ENCODE measurements at places on chromosomes 5 and 9.

DNA sequence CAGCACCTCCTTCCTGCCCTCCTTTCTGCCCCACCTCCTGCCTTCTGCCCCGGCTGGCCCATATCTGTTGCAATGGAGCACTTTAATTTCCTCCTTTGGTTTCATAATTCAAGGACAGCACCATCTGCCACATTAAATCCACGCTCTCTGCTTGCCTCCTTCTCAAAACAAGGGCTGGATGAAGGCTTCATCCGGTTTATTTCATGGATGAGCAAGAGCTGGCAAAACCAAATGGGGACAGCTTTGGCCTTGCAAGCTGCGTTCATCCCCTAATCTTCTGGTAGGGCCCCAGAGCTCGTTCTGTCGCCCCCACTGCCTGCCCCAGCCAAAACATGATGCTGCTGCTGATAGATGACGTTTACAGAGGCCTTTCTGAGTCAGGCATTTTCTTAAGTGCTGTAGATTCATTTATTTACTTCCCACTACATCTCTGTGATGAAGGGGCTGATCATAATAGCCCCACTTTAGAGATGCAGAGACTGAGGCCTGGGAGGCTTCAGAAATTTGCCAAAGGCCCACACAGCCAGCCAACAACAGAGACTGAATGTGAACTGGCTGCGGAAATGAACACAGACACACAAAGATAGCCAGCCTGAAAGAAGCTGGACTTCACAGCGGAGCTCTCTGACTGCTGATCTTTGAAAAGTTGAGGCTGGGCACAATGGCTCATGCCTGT, 115.6 kb upstream of the CPEB4 start:
- DNase-seq = no peak

DNA sequence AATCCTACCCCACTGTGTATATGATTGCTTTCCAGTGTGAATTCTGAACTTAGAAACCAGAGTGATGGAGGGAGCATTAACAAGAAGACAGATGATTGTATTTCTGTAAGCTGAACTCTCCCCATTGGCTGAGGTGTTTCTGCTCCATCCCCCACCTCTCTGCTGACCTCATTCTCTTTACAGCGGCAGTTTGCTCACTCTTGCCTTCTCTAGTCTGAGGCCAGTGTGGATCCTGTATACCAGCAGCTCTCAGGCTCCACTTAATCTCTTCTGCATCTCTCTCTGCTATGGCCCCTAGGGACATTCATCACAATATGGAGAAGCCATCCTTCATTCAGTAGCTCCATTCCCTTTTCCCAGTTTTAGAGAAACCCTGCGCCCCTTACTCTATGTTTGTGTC, 358.8 kb downstream of the MAN2A1 start:
- no peak for DNase-seq

DNA sequence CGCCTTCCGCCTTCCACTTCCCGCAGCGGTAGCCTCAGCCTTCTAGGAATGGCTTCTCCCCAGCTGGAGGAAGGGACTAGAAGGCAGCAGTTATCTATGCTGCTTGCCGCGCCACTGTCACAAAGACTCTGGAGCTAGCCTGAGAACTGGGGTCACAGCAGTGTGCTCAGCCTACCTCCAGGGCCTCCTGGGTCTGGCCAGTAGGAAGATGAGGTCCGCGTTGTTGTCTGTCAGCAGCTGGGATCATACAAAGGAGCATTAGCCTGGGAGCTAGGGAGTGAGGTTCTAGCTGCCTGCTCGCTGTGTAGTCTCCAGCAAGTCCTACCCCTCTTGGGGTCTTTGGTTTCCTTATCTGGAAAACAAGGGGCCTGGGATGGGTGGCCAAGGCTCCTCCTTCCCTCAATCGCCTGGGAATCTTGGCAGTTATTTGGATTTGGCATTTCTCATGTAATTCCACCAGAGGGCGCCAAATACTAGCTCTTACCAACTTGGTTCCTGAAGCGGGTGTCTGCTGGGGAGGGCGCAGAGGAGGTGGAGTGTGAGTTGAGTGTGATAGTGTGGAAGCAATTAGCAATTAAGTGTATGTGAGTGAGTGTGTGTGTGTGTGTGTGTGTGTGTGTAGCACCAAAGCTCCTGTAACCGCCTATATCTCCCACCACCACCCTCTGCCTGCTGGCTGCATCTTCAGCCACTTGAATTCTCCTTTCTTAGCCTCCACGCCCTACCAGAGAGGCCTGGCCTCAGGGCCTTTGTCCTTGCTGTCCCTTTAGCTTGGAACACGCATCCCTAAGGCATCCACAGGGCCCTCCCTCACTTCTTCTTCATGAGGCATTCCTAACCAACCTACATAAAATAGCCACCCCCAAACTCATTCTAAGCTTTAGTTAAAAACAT, 97.1 kb downstream of the ENTREP1 start:
- peak; percentile 60 for DNase-seq

GRCh38 chr5:180296771-180297170, 4.9 kb upstream of the MAPK9 start:
- peak; percentile 17 for DNase-seq

GRCh38 chr5:158559643-158560042, 540.1 kb downstream of the EBF1 start:
- DNase-seq = no peak

DNA sequence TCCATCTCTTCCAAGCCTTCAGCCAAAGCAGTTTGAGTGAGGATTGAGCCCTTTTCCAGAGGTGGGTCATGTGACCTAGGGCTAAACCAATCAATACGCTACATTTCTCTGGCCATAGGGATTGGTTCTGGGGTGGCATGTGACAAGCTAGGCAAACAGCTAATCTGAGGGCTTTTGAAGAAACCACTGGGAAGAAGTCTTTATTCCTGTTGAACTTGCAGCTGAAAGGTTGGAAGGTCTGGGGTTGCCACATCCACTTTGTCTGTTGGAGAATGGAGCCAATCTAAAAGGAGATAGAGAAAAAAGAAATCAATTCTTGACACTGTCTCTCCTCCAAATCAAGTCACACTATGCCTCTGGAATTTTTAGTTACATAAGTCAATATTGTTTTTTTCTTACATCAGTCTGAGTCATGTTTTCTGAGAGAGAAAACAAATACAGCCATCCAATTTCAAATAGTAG, 637.8 kb upstream of the WWC1 start:
- no peak for DNase-seq

DNA sequence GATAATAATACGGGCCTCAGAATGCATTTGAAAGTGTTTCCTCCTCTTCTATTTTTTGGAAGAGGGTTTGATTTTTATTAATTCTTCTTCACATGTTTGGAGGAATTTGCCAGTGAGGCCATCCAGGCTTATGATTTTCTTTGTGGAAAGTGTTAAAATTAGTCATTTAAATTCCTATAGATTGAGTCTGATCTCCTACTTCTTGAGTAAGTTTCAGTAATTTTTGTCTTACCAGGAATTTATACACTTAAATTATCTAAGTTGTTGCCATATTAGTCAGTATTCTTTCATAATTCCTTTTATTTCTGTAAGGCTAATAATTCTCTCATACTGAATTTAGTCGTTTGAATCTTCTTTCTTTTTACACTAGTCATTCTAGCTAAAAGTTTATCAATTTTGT, 25.2 kb upstream of the HAPLN1 start:
- DNase-seq = no peak

- no peak for DNase-seq
Observed at GRCh38 chr9:35727676-35728040, 4.3 kb downstream of the TLN1 start.

GRCh38 chr5:151208481-151208914, 15.4 kb downstream of the CCDC69 start:
- DNase-seq = no peak

DNA sequence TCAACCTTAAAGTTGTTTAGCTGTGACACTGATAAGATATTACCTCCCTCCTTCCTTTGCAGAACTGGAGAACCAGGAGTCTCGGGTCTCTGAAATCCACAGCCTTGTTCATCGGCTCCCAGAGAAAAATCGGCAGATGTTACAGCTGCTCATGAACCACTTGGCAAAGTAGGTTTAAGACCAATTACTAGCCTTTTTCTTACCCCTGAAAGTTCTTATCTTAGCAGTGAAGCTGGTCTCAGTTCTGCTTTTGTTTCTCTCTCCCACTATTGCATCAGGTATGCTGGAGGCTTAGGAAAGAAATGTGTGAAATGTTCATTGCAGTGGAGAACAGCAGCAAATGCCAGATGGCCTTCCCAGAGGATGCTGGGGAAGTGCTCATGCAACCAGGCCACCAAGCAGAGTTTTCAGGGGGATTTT, 287.4 kb downstream of the ARHGAP26 start:
- DNase-seq = no peak

GRCh38 chr9:2524601-2525000, 97.0 kb upstream of the VLDLR start:
- no peak for DNase-seq

- no peak for DNase-seq
Observed at GRCh38 chr9:22693156-22693555, 246.5 kb downstream of the DMRTA1 start.

GRCh38 chr5:93892481-93892880, 151.1 kb upstream of the POU5F2 start:
- DNase-seq = no peak

- DNase-seq = peak; percentile 58
Observed at GRCh38 chr5:111278858-111279504, 54.8 kb downstream of the CAMK4 start.

GRCh38 chr5:146917931-146918330, 39.4 kb upstream of the PPP2R2B start:
- no peak for DNase-seq

- no peak for DNase-seq
Observed at GRCh38 chr9:105053209-105053652, 125.3 kb upstream of the ABCA1 start.

GRCh38 chr5:58680503-58680902, 97.6 kb downstream of the RAB3C start:
- DNase-seq = no peak

GRCh38 chr5:35146406-35146805, 83.9 kb downstream of the PRLR start:
- no peak for DNase-seq

DNA sequence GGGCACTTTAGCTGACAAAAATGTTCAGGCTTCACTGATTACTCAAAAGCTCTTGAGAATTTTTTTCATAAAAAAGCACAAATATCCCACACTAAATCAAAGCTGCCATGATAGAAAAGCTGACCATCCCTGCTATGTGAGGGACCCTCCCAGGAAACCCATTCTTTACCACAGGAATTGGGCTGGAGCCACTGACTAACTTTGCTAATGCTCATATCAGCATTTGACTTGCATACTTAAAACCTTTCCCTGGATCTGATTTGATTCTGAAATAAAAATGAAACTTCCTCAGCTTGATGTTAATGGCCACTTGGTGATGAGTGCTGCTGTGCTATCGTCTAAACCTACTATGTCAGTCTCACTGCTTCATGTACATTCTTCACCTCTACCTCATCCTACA, 243.6 kb downstream of the PRELID2 start:
- no peak for DNase-seq

DNA sequence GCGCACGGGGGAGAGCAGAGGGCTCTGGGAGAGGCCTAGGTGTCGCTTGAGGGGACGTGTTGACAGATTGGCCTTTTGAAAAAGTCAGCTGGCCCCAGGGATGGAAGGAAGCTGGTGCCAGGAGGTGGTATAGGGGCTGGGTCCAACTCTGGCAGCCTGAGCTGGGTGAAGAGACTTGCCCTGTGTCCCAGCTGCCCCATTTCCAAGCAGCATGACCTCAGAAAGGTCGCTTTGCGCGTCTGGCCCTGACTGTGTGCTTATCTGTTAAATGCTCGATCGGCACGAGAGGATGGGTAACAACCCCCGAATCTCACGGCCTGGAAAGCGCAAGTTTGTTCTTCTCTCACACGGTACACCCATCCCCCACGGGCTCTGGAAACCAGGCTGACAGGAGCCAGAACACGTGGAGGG, 31.2 kb upstream of the LAMC3 start:
- no peak for DNase-seq

DNA sequence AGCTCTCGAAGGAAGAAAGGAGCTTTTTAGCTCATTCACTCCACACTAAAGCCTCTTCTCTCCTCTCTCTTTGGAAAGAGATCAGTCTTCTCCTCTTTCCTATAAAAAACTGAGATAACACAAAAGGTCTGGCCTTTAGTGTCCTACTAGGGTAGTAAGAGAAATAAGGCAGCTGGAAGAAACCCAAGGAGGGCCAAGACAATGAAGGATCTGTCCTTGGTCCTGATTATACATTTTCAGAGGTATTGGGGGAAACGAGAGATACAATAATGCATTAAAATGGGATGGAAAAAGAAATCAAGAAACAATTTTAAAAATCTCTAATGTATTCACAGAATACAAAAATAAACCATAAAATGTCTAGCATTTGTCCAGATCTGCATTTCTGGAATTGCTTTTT, 184.0 kb downstream of the SLF1 start:
- DNase-seq = peak; percentile 34

GRCh38 chr5:17907094-17907493, 272.8 kb downstream of the TAF11L14 start:
- no peak for DNase-seq

GRCh38 chr9:105414947-105415661, 32.7 kb upstream of the FSD1L start:
- peak; percentile 41 for DNase-seq

GRCh38 chr5:170070556-170071412, 34.9 kb upstream of the FOXI1 start:
- DNase-seq = peak; percentile 12

GRCh38 chr5:108345541-108346171, 36.2 kb downstream of the FBXL17 start:
- DNase-seq = peak; percentile 77

DNA sequence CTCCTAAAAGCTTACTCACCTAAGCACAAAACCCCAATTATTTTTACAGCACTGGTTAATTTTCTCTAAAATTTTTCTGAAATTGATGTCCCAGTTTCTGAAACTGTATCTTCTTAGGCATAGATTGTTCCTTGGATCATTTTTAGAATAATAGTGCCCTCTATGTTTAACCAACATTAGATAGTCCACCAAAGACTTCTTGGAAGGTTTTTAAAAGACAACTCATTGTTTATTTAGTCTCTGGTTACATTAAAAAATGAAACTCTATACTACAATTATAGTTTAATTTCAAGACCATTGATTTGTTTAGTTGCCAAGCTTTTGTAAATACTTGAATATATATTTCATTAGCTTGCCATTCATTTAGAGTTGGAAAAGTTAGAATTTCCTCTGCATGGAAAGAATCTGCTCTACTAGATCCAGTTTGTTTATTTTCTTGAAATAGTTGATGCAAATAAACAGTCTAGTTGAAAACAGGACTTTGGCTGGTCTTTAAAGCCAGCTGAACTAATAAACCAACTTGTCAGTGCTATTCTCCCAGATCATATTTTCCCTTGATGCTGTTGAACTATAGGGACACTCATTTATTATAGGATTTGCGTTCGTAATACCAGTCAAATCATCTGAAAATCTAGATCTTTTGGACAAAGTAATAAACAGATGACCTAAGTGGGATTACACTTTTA, 990.5 kb downstream of the TLE1 start:
- no peak for DNase-seq

GRCh38 chr5:127812570-127812969, 109.4 kb downstream of the CCDC192 start:
- no peak for DNase-seq

DNA sequence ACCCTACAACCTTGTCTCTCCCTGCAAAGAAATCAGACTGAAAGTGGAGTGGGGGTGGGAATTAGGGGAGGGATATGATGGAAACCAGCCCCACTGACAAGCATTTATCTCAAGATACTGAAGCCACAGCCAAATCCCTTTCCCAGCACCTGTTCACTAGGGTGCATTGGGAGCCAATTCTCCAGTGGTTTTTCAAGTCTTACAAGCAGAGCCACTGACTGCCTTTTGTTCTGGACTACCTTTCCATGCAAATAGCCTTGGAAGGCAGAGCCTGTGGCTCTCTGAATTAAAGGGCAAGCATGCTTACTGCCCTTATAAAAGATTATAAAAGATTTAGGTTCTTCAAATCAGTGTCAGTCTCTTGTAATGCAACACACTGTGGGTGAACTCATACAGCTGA, 8.8 kb upstream of the GGTA1 start:
- DNase-seq = no peak
